ENCODE measurements at places on chromosomes 3 and 15. TPM values are rescaled to one million over a fixed set of nuclear protein-coding genes. Genes with fewer than 3 reads are reported as not detected.

- no peak for DNase-seq
- no peaks in the 10 kb centered on the region for H3K4me1 ChIP-seq
- no peak overlapping the region for H3K27ac ChIP-seq
- no peaks in the 10 kb centered on the region for H3K36me3 ChIP-seq
- H3K4me3 ChIP-seq = no peak overlapping the region
These were observed 572.0 kb upstream of the TGFBR2 start for GRCh38 chr3:30034246-30034991.

DNA sequence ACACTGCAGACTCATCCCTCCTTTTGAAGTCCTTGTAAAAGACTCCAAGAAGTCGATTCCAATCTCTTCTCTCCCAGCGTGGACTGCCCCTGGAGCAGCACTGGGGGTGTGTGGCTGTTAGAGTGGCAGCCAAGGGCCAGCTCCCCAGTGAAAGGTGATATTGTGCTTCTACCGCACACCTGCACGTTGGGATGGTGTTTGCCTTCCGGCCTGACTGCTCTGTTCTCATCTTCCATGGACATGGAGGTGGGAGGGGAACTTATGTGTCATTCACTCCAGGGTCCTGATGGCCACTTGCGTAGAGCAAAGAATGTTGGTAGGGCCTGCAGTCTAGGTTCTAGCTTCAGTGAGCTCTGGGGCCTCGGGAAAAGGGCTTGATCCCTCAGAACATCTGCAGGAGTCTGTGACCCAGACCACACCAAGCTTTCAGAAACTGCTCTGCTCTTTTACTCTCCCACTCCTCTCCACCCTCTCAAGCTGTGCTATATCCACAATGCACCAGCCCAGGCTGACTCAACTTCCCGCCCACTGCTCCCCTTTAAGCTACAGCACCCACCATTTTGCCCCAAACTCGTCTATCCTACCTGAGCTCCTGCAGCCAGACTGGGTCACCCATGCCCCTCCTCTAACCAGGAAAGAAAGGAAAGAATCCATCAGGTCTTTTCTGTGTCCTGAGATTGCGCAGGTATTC lies 31.3 kb downstream of the LIPC start:
- no peaks in the 10 kb centered on the region for H3K36me3 ChIP-seq
- H3K27me3 ChIP-seq = no peaks in the 10 kb centered on the region
- no peak overlapping the region for H3K27ac ChIP-seq
- H3K4me1 ChIP-seq = peaks cover 21% of the 10 kb centered on the region

DNA sequence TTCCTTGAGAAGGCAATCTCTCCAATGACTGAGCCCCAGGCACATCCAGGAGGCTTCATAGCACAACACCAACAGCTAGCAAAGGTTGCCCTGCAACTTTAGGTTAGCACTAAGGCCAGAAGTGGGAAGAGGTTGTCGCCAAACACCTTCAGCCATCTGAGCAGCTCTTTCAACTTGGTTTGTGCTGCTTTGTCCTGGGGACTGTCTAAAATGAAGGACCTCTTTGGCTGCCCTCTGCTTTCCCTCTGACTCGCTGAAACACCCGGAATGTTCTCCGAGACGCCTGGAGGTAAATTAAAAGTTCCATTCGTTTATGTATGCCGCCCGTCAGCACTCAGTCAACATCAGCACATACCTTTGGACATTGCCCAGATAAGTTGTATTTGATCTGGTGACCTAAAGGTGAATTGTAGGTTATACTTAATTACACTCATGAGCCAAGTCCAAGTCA lies 121.2 kb upstream of the NR2F2 start:
- H3K4me3 ChIP-seq = no peak overlapping the region
- no peaks in the 10 kb centered on the region for H3K4me1 ChIP-seq
- DNase-seq = no peak
- H3K36me3 ChIP-seq = peaks cover 10% of the 10 kb centered on the region
- H3K27me3 ChIP-seq = no peaks in the 10 kb centered on the region

GRCh38 chr3:89032346-89033013 lies 74.9 kb upstream of the EPHA3 start:
- H3K36me3 ChIP-seq = no peaks in the 10 kb centered on the region
- H3K27me3 ChIP-seq = no peaks in the 10 kb centered on the region
- H3K4me1 ChIP-seq = peaks cover 6% of the 10 kb centered on the region
- DNase-seq = no peak
- no peak overlapping the region for H3K27ac ChIP-seq

DNA sequence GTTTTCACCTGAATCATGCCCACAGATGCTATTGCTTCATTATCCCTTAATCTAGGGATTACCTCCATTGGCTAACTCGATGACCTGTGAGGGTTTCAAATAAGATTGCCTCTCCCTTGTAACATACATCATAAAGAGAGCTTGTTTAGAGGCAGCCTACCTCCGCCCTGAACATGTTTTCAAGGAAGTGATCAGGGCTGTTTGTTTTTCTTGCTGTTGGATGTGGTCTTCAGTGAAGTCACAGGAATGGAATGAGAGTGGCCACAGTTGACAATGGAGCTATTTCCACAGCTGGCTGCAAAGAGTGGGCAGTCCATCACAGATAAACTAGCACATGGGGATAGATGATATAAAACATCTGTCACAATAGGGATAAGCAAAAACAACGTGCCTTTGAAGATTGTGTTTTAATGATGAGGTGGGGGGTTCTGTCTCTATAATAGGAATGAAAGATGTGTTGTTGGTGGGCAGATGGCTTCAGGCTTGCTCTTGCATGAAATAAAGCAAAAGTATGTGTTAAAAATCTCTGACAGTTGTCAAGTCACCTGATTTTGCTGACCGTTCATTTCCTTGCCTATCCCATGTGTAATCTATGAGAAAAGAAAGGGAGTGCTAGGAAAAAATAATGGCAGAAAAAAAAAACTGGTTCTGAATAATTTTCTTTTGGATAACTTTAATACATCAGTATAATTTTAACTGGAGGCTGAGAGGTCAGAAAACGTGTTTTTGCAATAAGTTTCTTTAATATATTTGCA lies 642.3 kb downstream of the RBMS3 start:
- H3K4me1 ChIP-seq = peaks cover 27% of the 10 kb centered on the region
- no peak overlapping the region for H3K4me3 ChIP-seq
- DNase-seq = no peak
- no peaks in the 10 kb centered on the region for H3K36me3 ChIP-seq
- no peaks in the 10 kb centered on the region for H3K27me3 ChIP-seq
- no peak overlapping the region for H3K27ac ChIP-seq

DNA sequence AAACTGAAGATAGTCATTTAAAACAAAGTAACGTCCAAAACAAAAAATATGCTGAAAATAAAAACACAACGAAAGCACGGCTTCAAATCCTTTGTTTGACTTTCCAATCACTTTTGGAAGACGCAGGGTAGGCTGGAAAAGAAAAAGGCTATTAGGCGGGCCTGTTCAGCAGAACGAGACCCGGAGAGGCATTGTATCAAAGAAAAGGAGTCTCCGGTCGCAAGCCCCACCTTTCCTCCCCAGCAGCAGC lies 691 bp downstream of the SENP7 start:
- H3K4me3 ChIP-seq = peak overlapping the region; percentile 97
- peaks cover 4% of the 10 kb centered on the region for H3K36me3 ChIP-seq
- peak overlapping the region; percentile 99 for H3K27ac ChIP-seq
- H3K4me1 ChIP-seq = peaks cover 43% of the 10 kb centered on the region
- no peak for DNase-seq
- peaks cover 2% of the 10 kb centered on the region for H3K27me3 ChIP-seq

GRCh38 chr3:67083277-67083676 lies 85.2 kb downstream of the KBTBD8 start:
- no peak overlapping the region for H3K4me3 ChIP-seq
- H3K36me3 ChIP-seq = no peaks in the 10 kb centered on the region
- H3K27me3 ChIP-seq = no peaks in the 10 kb centered on the region
- no peaks in the 10 kb centered on the region for H3K4me1 ChIP-seq

- H3K36me3 ChIP-seq = no peaks in the 10 kb centered on the region
- no peak overlapping the region for H3K27ac ChIP-seq
- H3K4me3 ChIP-seq = no peak overlapping the region
- peaks cover 2% of the 10 kb centered on the region for H3K27me3 ChIP-seq
These were observed 29.0 kb upstream of the FURIN start for GRCh38 chr15:90839187-90840071.

DNA sequence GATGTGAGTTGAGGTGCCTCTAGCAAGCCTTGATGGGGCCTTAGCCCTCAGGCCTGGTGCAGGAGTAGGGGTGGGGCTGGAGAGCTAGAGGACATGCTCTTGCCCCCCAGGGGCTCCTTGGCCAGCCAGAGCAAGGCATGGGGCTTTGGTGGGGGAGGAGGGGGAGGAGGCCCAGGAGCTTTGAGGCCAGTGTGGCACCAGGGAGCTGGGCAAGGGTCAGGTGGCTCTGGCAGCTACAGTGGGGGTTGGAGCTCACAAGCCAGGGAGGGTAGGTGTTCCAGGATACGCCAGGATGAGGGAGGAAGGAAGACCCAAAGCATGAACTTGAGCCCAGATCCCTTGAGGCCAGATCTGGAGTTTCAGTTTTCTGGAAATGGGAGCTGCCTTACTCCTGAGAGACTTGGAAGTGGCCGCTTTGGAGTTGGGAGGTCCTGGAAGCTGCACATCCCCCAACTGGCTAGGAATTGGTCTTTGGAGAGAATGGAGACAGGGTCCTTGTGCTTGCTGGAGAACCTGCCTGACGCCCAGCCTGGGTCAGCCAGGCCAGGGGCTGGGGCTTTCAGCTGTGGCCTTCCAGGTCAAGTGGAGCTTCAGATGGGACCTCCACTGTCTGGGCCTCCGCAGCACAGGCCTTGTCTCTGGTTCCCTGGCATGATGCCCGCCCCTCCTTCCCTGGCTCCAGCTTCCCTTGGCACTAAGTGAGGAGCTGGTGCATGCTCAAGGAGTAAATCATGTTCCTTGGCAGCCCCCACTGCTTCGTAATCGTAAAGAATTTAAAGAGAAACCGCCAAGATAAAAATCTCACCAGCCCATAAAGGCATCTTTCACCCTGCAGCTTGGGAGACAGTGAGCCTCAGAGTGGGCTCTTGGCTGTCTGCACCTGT lies 8.7 kb downstream of the SEMA3F start:
- peak overlapping the region; percentile 93 for H3K27ac ChIP-seq
- peaks cover 74% of the 10 kb centered on the region for H3K4me1 ChIP-seq
- DNase-seq = no peak
- H3K27me3 ChIP-seq = no peaks in the 10 kb centered on the region
- H3K4me3 ChIP-seq = peak overlapping the region; percentile 28

GRCh38 chr3:35263477-35263876 lies 375.8 kb upstream of the ARPP21 start:
- no peak overlapping the region for H3K27ac ChIP-seq
- H3K27me3 ChIP-seq = peaks cover 4% of the 10 kb centered on the region
- no peak overlapping the region for H3K4me3 ChIP-seq
- H3K4me1 ChIP-seq = no peaks in the 10 kb centered on the region
- no peak for DNase-seq

- no peak overlapping the region for H3K4me3 ChIP-seq
- no peaks in the 10 kb centered on the region for H3K4me1 ChIP-seq
- H3K36me3 ChIP-seq = no peaks in the 10 kb centered on the region
- H3K27me3 ChIP-seq = peaks cover 8% of the 10 kb centered on the region
These were observed 164.5 kb downstream of the SLCO3A1 start for GRCh38 chr15:92017882-92018534.

GRCh38 chr3:138846262-138846791 lies 11.6 kb upstream of the PIK3CB start:
- no peaks in the 10 kb centered on the region for H3K27me3 ChIP-seq
- no peaks in the 10 kb centered on the region for H3K36me3 ChIP-seq
- H3K27ac ChIP-seq = no peak overlapping the region
- H3K4me3 ChIP-seq = no peak overlapping the region

GRCh38 chr3:194518652-194519051 lies 31.9 kb upstream of the ATP13A3 start:
- no peaks in the 10 kb centered on the region for H3K27me3 ChIP-seq
- H3K4me1 ChIP-seq = peaks cover 29% of the 10 kb centered on the region
- peak overlapping the region; percentile 32 for H3K27ac ChIP-seq
- no peak overlapping the region for H3K4me3 ChIP-seq
- no peaks in the 10 kb centered on the region for H3K36me3 ChIP-seq
- no peak for DNase-seq

GRCh38 chr3:184347321-184348056 lies 10.1 kb downstream of the FAM131A start:
- DNase-seq = no peak
- H3K27me3 ChIP-seq = no peaks in the 10 kb centered on the region
- H3K4me3 ChIP-seq = no peak overlapping the region
- peaks cover 26% of the 10 kb centered on the region for H3K4me1 ChIP-seq

DNA sequence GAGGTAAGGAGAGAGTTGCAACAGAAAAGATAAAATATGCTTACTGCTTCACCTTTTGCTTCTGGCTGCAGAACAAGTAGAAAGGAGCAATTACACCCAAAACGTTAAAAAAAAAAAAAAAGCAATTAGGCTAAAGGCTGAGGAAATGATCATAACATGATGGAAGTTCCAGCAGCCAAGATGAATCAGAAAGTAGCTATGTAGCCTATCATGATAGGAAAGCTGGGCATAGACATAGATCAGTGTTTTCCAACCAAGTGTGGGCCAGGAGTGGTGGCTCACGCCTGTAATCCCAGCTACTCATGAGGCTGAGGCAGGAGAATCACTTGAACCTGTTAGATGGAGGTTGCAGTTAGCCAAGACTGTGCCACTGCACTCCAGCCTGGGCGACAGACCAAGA lies 52.6 kb downstream of the AGTR1 start:
- H3K36me3 ChIP-seq = no peaks in the 10 kb centered on the region
- no peaks in the 10 kb centered on the region for H3K4me1 ChIP-seq
- no peak overlapping the region for H3K4me3 ChIP-seq
- H3K27ac ChIP-seq = no peak overlapping the region
- H3K27me3 ChIP-seq = no peaks in the 10 kb centered on the region

GRCh38 chr3:164533275-164533674 lies 545.0 kb downstream of the SI start:
- DNase-seq = no peak
- no peaks in the 10 kb centered on the region for H3K36me3 ChIP-seq
- H3K4me3 ChIP-seq = no peak overlapping the region

DNA sequence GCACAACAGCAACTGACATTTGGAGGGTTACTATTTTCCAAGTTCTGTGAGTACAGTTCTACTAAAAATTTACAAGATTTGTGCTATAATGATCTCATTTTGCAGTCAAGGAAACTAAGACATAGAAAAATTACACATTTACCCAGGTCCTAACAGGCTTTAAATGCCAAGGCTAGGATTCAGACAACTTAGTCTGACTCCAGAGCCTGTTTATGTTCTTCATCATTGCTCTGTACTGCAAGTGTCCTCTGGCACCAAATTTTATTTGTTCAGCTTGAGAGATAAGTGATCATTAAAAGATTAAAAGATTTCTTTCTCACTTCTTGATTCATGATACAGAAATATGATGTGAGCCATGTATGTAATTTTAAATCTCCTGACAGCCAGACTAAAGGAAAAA lies 290.8 kb downstream of the UBE2E2 start:
- no peak overlapping the region for H3K27ac ChIP-seq
- DNase-seq = no peak
- no peak overlapping the region for H3K4me3 ChIP-seq
- H3K36me3 ChIP-seq = no peaks in the 10 kb centered on the region
- no peaks in the 10 kb centered on the region for H3K27me3 ChIP-seq

GRCh38 chr15:88649286-88649733 lies 10.5 kb downstream of the ISG20 start:
- H3K27me3 ChIP-seq = no peaks in the 10 kb centered on the region
- H3K4me1 ChIP-seq = peaks cover 18% of the 10 kb centered on the region
- no peak overlapping the region for H3K4me3 ChIP-seq
- DNase-seq = peak; percentile 75
- peak overlapping the region; percentile 79 for H3K27ac ChIP-seq

Gene CCDC12
- 23.3 TPM for total RNA-seq

Gene C3orf85
- total RNA-seq = not detected

Gene CCDC54
- total RNA-seq = not detected

Gene LRRN1
- total RNA-seq = 2.2 TPM

Gene SETD2
- 34.6 TPM for total RNA-seq

Gene GNB4
- 77.6 TPM for total RNA-seq

Gene TAGLN3
- not detected for total RNA-seq

Gene GP9
- not detected for total RNA-seq

Gene SCAMP5
- 20.6 TPM for total RNA-seq

Gene CA12
- 7.9 TPM for total RNA-seq

Gene DHX36
- 48.4 TPM for total RNA-seq

Gene IMPG2
- total RNA-seq = 0.80 TPM

Gene ARNT2
- 30.7 TPM for total RNA-seq
